Activated naive CD8-positive, alpha-beta T cell treated with anti-CD3 and anti-CD28 coated beads, Interleukin-2, amount 50 U/mL, for 16 hours (primary cell): ENCODE measurements at places on chromosomes 12 and 14.

DNA sequence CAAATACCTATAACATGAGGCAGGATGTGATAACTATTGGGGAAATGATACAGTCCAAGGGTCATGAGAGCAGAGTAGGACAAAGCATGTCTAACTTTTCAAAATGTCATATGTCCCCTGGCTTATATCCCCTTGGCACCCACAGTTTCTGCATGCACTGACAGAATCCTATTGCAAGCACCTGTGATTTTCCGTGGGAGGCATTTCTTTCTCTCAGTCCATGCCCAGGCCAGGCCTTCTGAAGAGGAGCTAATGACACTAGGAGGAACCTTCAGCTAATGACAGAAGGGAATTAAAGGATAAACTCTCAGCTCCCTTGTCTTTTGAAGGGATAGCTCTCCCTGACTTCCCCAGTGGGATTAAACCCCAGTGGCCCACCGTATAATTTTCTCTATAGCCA lies 249.2 kb downstream of the TTC6 start:
- no peak for DNase-seq

- DNase-seq: no peak
Observed at GRCh38 chr14:88660056-88660455, 97.2 kb downstream of the ZC3H14 start.

GRCh38 chr12:132150780-132151144 lies 6.5 kb downstream of the NOC4L start:
- DNase-seq: no peak

GRCh38 chr12:53365245-53365904 lies 14.6 kb upstream of the SP1 start:
- DNase-seq: no peak

GRCh38 chr14:101495827-101496775 lies 65.2 kb upstream of the DIO3 start:
- DNase-seq: no peak

GRCh38 chr12:8648576-8649205 lies 13.9 kb downstream of the MFAP5 start:
- no peak for DNase-seq

GRCh38 chr12:111636209-111636945 lies 37.3 kb upstream of the ATXN2 start:
- DNase-seq: no peak

- no peak for DNase-seq
Observed at GRCh38 chr12:42977451-42978230, 388.1 kb upstream of the PRICKLE1 start.

GRCh38 chr12:62351326-62351725 lies 91.1 kb downstream of the USP15 start:
- no peak for DNase-seq

- no peak for DNase-seq
Observed at GRCh38 chr12:1820191-1820895, at the start of gene LRTM2. LRTM2 (plus strand) TSS chr12:1820565; CDS start chr12:1828149, 7,584 bp downstream.

DNA sequence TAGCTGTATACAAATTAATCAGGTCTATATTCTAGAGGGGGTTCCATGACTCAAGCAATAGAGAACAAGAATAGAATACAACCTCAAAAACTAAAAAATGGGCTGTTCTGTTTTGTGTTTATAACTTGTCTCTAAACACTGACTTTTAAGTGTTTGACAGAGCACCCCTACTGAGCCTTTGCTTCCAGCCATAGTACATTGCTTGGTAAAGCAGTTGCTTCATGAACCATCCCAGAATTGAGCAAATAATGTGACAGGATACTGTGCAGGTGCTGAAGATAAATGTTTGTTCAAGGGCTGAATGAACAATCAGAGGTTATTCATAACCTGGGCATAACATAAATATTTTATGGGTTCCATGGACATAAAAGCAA lies 11.5 kb downstream of the SPTSSA start:
- DNase-seq: no peak

GRCh38 chr12:48936379-48936979 lies 11.2 kb upstream of the FKBP11 start:
- peak; percentile 70 for DNase-seq

GRCh38 chr12:6970096-6970527 lies 352 bp downstream of the PHB2 start:
- DNase-seq: no peak

- DNase-seq: no peak
Observed at GRCh38 chr14:48275301-48275700, 599.9 kb upstream of the MDGA2 start.

DNA sequence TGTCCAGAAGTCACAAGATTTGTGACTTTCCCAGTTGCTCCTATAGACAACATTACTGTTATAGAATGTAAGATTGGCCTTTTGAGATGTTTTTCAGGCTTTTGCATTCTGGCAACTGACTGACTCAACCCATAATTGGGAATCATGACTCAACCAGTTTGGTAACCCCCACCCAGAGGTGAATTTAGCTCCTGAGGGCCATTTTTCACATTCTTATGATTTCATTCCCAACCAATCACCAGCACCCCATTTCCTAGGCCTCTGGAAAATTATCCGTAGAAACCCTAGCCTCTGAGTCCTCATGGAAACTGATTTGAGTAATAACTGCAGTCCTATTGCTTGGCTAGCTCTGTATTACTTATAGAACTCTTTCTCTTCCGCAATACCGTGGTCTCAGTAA lies 626.0 kb upstream of the SEL1L start:
- DNase-seq: no peak

DNA sequence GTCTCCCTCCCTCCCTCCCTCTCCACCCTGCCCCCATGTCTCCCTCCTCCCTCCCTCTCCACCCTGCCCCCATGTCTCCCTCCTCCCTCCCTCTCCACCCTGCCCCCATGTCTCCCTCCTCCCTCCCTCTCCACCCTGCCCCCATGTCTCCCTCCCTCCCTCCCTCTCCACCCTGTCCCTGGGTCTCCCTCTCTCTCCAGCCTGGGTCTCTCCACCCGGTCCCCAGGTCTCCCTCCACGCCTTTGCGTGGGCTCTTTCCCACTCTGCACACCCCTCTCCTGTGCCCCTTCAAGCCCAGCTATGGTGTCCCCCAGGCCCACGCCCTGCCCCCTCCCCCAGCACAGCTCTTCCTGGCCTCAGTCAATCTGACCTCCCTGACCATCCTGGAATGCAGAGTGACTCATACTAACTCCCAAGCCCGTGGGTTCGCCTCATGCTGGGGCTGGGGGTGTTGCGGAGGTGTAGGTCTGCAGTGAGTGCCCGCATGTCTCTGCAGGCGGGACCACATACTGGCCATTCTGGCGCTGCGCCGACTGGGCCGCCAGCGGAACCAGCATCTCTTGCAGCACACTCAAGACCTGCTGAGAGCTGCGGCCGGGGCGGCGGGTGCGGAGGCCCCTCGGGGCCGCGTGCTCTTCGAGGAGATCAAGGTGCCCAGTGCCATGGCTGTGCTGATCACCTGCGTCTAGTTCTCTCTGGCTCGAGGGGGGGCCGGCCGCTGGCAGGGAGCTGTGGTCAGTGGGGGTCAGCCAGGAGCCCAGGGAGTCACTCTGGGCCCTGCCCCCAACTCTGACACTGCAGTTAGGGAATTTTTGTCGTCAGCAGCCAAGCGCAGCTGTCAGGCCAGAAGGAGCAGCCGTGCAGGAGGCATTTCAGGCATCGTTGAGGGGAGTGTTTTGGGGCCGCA lies 13.5 kb upstream of the TNFAIP2 start:
- no peak for DNase-seq

DNA sequence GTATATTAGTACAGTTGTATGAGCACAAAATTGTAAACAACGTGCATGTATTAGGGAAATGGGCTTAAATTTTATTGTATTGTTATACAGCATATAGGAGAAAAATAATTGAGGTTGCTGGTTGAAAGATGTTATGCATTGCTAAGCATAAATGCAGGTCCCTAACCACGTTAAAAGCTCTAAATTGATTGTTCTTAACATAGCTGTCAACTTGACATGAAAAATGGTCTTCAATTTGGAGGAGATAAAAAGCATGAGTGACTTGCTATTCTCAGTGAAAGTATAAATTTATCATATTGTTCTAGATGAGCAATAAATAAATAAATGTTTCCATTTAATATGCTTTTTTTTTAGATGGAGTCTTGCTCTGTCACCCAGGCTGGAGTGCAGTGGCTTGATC lies 506.6 kb upstream of the ATXN7L3B start:
- DNase-seq: no peak

DNA sequence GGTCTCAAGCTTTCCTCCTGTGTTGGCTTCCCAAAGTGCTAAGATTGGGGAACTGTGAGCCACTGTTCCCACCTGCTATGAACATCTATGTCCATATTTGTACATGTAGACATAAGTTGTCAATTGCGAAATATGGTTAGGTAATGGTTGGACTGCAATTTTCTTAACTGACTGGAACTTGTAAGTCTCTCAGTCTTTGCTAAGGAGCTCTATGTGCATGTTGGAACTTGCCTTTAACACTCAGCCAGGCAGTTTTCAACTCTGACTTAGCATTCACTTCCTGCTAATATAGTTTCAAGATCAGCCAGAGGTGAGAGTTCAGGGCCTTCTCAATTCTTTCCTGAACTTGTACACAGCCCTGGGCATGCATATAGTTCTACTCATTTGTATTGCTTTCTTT lies 44.5 kb upstream of the EEA1 start:
- no peak for DNase-seq

DNA sequence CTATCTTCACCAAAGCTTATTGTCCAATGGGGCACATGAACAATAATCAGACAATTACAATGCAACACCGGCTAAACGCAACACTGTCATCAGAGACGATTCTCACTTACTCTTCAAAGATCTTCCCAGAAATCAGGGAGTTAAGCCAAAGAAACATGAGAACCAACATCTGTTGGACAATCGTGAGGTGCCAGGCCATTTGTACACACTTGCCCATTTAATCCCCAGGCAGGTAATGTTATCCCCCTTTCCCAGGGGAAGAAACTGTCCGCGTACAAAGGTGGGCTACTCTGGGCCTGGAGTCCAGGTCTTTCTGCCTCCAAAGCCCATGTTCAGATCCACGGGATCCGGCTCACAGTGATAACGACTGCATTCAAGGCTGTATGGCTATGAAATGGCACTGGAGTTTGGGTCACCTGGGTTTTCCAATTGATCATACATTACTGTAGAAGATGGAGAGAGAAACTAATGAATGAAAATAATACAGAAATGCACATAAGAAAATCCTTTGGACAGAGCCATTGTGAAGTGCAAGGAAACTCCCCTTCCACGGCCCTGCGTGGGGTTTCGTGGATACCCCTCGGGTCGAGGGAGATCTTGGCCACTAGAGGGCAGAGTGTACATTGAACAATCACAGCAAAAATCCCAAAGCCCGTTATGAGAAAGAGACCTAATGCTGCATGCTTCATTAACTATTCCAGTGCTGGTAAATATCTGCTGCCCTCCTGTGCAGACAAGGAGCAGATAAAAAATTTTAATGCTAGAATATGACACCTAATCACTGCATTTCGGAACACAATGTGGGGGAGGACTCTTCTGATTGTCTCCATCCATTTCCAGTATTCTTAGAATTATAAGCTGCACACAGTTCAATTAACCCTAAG lies 111.4 kb downstream of the EGLN3 start:
- peak; percentile 21 for DNase-seq

GRCh38 chr12:80056845-80057244 lies 42.5 kb upstream of the OTOGL start:
- DNase-seq: no peak

- DNase-seq: peak; percentile 80
Observed at GRCh38 chr14:104768437-104769323, 15.7 kb downstream of the SIVA1 start.

DNA sequence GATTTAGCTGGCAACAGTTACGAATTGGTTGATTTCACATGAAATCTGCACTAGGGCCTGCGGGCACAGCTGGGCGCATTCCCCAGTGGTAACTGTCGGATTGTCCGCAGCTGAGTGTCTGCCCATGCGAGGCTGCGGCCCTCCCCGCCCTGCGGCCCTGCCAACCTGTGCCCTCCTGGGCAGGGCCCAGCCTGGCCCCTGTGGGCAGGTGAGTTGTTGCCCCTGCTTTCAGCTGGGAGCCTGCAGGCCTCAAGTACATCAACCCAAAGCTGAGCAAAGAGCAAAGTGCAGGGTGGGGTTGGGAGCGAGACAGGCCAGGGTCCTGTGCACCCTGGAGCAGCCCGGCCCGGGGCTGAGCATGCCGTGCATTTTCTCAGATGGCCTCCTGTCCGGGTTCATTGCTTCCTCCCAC lies 89.1 kb downstream of the ADGRD1 start:
- no peak for DNase-seq

DNA sequence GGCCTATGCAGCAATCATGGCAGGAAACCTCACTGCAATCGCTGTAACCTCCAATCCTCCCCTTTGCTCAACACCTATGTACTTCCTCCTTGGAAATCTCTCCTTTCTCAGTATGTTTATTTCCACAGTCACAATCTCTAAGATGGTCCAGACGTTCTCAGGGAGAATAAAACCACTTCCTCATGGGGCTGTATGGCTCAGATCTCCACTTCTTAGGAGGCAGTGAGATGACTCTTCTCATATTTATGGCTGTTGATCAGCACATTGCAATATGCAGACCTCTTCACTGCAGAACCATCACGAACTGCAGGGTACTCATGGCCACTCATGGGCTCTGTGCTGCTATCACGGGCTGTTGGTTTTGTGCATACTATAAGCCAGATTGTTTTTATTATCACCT lies 17.1 kb upstream of the OR4K17 start:
- DNase-seq: no peak

DNA sequence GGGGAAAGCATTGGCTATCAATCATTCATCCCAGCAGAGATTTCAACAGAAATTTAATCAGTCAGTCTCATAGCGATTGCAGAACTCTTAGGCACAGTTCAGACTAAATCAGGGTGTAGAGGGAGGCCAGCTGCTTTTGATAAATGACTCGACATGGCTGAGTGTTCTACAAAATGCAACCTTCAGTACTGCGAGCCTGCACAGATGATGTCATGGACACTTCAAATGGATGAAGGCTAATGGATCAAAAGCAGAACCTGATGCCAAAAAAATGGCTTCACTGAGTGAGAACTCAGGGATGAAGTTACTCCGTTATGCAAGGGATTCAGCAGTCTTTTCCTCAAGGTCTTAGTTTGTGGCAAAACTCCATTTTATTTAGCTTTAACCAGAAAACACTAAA lies 167.3 kb downstream of the DACT1 start:
- no peak for DNase-seq

DNA sequence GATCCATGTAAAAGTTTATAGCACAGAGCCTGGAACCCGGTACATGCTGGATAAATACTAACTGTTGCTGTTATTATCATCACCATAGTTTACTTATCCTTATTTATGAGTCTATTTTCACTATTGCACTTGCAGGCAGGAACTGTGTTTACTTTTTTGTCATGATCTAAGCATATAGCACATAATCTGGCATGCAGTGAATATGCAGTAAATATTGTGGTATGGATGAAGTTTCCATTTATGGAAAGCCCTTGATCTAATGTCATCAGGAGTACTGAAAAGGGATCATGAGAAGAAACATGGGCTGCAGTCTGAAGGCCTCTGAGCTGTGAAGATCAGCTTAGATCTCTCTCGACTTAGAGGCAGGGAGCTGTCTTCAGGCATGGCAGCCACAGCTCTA lies 91.6 kb downstream of the KCNK13 start:
- DNase-seq: no peak

DNA sequence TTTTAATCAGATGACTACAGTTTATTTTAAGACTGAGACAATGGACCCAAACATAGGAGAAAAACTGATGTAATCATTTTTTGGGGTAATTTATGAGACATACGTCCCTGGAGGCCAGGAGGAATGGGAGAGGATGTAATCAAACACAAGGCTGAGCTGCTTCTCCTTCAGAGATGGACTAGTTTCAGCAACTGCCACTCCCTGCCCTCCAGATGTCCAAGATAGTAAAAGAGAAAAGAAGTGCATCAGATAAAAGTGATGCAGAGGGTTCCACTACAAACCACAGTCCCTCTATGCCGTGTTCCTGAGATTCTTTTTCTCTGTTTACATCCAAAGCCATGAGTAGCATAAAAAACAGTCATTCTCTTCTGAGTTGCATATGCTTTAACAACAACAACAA lies 101.1 kb downstream of the DACT1 start:
- DNase-seq: no peak
